ENCODE measurements at places on chromosomes 6 and 20.

DNA sequence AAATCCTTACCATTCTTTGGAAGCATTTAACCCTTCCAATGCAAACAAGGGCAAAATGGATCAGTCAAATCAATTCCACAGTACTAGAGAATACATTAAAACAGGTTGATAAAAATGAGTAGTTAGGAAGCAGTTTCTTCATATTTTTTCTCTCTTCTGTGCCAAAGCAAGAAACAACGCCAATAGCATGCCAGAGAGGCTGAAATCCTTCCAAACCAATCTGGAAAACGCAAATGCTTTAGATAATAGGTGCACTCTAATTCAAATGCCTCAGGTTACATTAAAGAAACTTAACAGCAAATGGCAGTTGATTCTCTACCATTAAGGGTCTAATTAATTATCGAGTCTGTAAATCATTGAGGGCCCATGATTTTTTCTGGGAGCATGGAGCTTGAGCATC, 755.2 kb downstream of the C6orf118 start:
- DNase-seq: no peak

DNA sequence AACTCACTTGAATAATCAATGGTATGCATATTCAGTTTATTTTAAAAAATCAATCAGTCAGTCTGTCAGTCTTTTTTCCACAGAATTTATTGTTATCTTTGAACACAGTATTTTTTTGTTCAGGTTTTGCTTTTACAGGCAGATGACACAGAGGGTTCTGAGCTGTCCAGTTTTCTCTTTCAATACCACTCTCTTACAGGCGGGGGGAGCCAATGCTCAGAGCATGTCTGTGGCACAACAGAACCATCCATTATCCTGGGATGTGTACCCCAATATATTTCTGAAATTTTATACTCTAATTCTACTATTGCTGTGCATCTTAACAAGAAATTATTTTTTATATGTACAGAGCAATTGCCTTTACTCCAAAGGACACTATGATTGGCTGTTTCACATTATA, 21.2 kb downstream of the ROS1 start:
- DNase-seq: no peak

- no peak for DNase-seq
Observed at GRCh38 chr6:4644996-4645395, 131.2 kb upstream of the CDYL start.

- DNase-seq: no peak
Observed at GRCh38 chr6:147132889-147133288, 71.3 kb upstream of the STXBP5 start.
